Bone marrow (tissue), 2 donors: ENCODE measurements at places on chromosomes 3 and 15.

- DNase-seq, result no peak
Measured at GRCh38 chr3:103624271-103624670, 1189.5 kb downstream of the ZPLD1 start.

GRCh38 chr15:77749236-77749997 lies 116.7 kb upstream of the LINGO1 start:
- no peak for DNase-seq

DNA sequence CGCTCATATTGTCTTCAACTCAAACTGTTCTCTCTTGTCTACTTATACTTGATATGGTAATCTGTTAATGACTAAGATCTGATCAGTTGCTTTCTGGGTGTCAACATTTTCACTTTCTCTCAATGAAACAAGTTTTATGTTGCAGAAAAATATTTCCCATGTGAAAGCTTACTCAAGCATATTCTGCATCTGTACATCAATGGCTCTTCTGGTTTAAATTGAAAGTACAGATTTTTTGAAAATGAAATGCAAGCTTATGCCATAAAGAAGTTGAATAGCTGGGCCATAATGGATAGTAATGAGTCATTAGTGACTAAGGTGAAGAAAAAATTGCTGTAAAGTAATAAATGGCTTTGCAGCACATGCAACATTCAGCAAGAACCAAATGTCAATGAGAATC lies 140.7 kb downstream of the BCHE start:
- no peak for DNase-seq

DNA sequence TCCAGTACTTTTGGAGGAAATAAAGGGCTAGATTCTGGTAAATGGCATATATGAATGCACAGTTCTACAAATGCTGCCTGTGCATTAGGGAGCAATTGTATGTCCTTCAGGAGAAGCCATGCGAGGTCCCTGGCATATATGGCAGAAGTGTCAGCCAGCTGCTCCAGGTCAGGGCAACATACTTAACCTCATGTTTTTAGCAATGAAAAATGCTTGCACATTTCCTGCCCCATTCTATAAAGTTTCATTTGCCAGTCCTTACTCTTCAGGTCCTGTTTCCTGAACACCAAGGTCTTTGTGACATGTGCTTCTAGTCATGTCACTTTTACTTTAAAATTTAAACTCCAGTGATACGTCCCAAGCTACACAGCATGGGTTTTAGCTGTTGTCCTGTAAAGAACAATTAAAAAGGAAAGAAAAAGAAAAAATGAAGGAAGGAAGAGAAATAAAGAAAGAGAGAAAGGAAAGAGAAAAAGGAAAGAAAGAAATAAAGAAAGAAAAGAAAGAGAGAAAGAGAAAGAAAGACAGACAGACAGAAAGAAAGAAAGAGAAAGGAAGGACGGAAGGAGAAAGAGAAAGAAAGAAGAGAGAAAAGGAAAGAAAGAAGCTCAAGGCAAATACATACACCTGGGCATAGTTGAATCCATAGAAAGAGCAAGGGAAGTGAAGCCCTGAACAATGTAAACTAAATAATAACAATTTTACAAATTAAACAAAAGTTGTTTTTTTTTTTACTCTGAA lies 20.1 kb upstream of the PTX3 start:
- DNase-seq, result no peak

DNA sequence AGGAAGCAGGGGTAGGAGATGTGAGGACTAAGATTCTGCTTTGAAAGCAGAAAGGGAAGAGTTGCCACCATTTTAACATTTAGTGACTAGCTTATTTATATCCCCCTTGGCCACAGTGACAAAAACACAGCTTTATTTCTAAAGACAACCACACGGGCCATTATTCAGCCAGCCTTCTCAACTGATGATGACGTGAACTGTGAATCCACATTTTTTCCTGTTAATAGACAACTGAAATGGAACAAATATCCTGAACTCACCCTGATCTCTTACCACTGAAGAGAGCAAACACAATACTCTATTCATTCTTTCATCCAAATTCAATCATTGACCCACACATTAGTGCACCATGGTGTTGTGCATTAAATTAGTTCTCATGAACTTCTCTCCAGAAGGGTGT lies 145.1 kb downstream of the TNIK start:
- DNase-seq, result no peak

DNA sequence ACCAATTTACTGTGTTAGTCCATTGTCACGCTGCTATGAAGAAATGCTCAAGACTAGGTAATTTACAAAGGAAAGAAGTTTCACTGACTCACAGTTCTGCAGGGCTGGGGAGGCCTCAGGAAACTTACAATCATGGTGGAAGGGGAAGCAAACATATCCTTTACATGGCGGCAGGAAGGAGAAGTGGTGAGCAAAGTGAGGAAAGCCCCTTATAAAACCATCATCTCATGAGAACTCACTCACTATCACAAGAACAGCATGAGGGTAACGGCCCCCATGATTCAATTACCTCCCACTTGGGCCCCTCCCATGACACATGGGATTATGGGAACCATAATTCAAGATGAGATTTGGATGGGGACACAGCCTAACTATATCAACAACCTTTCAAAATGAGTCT lies 20.2 kb downstream of the USF3 start:
- no peak for DNase-seq

DNA sequence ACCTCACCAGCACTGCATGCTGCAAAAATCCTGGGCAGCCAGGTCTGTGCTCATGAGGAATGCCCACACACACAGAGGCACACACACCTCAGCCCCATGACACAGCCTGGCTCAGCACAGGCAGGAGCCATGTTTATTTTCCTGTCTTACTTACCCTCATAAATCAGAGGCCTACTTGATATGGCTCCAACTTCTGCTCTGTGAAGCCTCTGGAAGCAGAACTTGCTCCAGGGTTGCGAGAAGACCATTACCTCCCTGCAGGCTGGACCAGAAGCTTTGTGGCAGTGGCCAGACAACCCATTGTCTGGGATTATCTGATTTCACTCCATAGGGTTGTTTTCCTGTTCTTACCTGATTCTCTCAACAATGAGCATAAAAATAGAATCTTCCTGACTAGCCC lies 43.8 kb upstream of the CMTM8 start:
- DNase-seq, result no peak

GRCh38 chr3:53973905-53974304 lies 82.2 kb upstream of the SELENOK start:
- no peak for DNase-seq

DNA sequence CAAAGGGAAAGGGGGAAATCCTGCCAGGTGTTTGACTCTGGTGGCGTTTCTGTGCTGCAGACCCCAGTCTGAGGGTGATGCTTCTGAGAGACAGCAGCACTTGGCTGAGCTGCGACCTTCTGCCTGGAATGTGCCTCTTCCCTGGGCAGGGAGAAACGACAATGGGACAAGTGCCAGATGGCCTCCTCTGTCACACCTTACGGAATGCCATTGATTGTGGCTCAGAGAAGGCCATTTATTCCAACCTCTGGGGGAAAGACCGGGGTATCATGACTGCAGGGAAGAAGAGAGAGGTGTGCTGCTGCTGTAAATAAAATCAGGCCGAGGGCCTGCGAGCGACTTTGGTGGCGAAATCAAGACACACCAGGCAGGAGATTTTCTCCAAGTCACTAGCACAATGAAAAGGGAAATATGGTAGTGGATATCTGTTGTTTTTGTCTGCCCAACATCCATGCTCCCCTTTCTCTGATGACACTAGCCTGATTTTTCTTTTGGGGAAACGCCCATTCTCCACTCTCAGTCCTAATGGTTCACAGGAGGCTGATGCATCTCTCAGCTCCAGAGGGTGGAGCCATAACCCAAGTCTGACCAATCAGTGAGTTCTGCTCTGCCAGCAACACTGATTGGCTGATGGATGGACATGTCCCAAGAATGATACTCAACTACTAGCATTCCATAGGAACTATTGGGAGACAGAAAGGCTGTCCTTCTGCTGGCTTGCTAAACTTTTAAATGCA lies 336.1 kb downstream of the FOXP1 start:
- DNase-seq, result no peak

DNA sequence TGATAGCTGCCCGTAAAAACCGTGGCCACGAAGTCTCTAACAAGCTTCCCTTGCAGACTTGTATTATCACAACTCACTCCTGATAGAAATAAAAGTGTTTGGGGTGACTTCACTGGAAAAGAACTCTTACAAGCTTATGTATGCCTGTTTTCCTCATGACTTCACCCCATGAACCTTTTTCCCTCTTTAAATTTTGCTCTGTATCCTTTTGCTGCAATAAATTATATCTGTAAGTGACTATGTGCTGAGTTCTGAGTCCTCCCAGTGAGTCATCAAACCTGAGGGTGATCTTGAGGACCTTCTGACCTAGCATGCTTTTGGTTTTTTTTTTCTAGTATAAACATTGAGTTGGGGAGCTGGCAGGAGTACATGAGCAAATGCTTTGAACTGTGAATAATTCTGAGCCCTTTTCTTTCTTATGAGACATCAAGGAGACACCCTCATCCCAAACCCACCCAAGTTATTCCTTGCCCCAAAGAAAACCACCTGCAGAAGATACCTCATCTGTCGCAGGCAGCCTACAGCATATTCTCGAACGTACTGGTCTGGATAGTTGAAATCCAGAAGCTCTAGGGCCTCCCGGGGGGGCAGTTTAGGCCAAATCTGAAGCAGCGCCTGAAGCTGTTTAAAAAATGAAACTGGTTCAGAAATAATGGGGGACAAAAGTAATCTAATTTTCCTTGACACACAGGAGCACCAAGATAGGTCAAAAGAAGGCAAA lies 85.9 kb downstream of the FAIM start:
- DNase-seq, result no peak

GRCh38 chr3:149009732-149010131 lies 18.4 kb downstream of the GYG1 start:
- no peak for DNase-seq

- DNase-seq, result no peak
Measured at GRCh38 chr15:41659855-41660234, 360 bp upstream of the MGA start.

DNA sequence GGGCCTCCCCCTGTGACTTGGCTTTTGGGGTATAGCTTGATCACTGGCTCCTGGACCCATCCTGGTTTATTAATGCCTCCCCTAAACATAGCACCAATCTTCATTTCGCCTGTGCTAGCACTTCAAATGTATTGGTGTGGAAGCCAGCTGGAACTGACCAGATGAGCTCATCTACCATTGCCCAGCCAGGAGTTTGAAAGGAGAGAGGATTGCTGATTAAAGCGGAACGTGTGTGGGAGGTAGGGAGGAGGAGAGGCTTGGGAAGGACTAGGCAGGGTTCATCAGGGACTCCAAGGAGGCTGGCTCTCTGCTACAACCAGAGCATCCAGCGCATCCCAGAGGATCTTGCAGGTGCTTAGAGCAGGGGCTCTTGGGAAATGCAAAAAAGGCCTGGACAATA lies 34.4 kb upstream of the TLE3 start:
- no peak for DNase-seq

- DNase-seq, result no peak
Measured at GRCh38 chr3:182711261-182711683, 82.0 kb upstream of the ATP11B start.

DNA sequence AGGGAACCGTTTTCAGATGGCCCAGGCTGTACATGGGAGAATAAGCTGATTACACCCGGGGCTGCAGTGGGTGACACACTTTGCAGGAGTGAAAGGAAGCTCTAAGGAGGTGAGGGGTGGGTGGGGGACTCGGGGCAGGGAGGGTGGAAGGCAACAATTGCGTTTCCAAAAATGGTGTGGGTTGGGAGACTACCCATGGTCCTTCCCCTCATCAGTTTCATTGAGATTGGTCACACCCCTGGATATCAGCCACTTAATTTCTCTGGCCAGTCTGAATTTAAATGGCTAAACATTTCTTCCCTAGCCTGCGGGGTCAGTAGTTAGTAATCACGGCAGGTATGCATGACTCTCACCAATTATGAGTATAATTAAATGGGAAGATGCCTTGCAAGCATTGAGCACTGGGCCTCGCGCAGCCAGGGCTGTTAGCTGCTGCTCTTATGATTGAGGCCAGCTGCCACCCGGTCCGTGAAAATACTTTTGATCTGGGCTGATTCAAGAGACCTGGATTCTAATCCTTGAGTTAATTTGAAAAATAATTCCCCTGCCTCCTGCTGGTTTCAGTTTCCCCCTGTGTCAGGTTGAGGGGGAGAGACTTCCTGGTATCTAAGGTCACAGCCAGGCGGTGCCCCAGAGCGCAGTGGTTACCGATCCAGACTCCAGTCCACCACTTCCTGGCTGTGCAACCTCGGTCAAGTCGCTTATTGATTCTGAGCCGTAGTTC lies 23.3 kb downstream of the SLC6A6 start:
- DNase-seq, result peak; percentile 46

DNA sequence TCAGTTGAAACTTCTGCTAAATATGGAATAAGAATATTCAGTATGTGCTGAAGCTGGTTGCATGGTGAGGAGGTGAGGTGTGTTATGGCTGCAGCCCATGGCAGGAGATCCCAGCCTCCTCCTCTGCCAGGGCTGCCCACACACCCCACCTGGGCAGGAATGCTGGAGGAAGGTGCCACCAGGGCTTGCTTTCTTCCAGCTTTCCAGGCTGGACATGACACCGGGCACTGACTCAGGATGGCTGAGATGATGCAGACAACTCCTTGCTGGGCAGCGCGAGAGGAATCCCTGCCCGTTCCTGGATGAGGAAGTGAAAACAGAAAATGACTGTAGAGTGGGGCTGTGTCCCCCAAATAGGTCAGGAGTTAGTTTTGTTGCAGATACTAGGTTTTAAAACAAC lies 14.1 kb downstream of the GABRG3 start:
- DNase-seq, result no peak

DNA sequence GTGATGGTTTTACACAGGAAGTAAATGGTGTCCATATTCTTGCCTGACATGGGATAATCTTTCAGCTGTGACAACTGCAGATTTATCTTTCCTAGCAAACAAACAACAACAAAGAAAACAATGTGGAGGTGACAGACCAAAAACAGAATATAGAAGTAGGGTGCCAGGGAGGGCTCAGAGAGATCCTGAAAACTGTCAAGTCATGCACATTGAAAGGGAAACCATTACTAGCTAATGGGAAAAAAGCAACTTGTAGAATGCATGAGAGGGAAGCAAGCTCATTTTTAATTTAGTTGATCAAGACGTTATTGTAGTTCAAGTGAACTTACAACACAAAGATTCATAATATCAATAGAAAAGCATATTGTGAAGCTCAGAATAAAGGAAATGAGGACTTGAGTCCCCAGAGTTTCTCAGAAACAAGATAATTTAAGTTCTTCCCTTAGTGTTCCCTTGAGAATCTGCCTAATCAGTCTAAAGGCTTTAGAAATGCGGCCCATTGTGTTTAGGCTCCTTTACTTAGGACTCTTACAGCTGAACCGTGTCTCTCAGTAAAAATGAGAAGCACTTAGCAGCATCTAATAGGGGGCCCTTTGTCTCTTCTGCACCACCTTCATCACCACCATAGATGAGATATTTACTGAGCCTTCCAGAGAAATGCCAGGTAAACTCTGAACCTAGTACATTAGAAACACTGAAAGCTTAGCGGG lies 115.6 kb upstream of the CADPS start:
- no peak for DNase-seq

DNA sequence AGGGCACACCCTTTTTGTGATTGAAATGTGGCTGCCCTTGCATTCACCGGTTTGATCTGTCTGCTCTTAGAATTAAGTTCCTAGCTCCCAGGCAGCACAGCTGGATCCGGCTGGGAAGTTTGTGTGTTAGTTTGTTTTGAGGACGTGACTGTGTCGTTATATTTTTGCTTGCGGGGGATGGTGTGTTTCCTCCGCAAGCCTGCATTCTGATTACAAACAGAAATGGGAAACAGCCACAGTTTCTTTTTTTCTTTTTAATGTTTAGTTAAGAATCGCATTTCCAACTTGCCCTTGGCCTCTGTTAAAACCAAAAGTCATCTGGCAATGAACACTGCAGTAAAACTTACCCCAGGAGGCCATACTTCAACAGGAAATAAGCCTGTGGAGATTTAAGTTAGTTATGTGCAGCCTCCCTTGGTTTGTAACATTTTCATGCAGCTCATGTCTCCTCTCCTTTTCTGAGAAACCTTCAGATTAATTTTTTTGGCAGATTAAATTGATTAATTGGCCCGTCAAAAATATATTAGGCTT lies 888 bp downstream of the TMOD3 start:
- no peak for DNase-seq
